ENCODE measurements at places on chromosomes 1 and 21.
A peak's percentile ranks its signal among the peaks of the same experiment; 100 is the strongest.

DNA sequence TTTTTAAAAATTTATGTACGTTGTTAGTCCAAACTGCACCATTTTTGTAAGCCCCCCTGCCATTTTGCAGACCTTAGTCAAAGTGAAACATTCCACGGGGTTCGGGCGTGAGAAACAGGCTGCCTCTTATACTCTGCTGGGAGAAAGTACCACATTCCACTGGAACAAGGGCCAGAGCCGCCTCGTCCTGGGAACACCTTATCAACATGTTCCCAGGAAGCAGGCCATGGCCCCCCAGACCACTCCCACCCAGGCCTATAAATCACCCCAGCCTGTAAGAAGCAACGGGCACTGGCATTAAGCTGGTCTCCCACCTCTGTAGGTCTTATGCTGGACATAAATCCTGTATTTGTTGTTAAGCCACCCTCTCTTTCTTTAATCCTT, 854 bp upstream of the ZRANB2 start:
- no peak for DNase-seq

DNA sequence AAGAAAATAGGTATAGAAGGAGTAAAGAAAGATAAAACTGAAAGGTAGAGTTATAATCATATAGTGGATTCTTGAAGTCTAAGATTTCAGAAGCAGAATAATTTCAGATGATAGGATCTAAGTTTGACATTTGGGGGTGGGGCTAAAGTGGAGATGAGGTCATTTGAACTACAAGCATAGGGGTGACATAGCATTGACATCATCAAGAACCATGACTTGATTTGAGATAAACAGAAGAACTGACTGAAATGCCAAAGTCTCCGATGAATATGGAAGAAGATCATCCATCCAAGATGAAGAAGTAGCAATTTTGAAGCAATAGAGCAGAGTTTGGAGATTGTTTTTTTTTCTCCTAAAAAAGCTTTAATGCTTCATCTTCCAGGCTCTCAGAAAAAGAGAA, 122.3 kb downstream of the MACF1 start:
- no peak for DNase-seq

DNA sequence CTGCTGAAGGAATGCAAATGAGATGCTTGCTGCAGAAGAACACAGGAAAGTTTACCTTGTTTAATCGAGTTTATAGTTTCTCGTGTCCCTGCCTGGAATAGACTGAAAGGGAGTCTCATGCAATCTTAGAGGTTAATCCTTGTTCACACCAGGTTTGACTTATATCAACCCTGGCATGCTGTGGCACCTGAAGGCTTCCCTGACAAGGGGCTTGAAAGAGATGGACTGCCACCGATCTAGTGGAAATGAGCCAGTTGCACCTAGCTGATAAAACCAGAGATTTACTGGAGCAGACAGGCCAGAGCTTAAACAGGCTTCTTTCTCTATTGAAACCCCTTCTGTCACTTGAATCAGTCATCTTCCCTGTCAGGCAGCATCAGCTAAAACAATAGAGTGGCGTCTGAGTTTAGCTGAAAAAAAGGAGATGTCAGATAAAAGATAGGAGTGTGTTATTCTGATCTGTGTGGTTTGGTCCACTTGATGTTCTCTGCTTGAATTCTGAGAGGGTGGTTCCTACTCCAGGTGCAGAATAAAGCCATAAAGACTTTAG, 349.7 kb downstream of the RWDD3 start:
- no peak for DNase-seq

GRCh38 chr1:69861641-69862040, 293.9 kb downstream of the LRRC7 start:
- no peak for DNase-seq

- DNase-seq: no peak
Observed at GRCh38 chr1:184583849-184584248, 170.8 kb downstream of the EDEM3 start.

- DNase-seq: no peak
Observed at GRCh38 chr21:42037943-42038342, 27.8 kb upstream of the ZBTB21 start.

DNA sequence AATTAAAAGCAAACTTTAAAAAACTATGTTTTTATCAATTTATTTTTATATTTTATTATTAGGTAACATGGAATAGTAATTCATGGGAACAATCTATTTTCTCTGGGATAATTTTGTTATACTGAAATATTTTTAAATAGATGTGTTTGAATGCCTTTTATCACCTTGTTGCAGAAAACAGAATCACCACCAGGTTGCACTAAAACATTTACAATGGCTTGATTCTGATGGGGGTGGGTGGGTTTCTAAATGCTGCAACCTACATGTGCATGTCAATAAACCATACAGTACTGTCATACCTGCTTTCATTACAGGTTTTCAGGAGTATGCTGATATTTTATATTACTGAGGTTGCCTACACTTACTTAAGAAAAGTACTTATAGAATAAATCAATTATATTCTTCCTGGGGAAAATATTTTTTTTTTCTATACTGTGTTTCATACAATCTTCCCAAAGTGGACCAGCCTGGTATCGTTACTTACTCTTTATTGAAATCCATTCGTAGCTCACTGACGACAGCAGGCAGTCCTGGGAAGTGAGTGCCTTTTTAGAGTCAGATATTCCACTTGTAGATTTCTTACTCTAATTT, 132.8 kb downstream of the PTPRC start:
- no peak for DNase-seq

DNA sequence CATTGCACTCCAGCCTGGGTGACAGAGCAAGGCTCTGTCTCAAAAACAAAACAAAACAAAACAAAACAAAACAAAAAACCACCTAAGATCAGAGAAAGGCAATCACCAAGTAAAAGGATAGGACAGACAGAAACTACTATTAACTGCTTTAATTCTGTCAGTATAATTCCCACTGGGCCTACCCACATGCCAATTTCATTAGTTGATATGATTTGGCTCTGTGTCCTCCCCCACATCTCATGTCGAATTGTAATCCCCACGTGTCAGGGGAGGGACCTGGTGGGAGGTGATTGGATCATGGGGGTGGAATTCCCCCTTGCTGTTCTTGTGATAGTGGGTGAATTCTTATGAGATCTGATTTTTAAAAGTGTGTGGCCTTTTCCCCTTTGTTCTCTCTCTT, 27.2 kb upstream of the CAPZB start:
- DNase-seq: peak; percentile 29

DNA sequence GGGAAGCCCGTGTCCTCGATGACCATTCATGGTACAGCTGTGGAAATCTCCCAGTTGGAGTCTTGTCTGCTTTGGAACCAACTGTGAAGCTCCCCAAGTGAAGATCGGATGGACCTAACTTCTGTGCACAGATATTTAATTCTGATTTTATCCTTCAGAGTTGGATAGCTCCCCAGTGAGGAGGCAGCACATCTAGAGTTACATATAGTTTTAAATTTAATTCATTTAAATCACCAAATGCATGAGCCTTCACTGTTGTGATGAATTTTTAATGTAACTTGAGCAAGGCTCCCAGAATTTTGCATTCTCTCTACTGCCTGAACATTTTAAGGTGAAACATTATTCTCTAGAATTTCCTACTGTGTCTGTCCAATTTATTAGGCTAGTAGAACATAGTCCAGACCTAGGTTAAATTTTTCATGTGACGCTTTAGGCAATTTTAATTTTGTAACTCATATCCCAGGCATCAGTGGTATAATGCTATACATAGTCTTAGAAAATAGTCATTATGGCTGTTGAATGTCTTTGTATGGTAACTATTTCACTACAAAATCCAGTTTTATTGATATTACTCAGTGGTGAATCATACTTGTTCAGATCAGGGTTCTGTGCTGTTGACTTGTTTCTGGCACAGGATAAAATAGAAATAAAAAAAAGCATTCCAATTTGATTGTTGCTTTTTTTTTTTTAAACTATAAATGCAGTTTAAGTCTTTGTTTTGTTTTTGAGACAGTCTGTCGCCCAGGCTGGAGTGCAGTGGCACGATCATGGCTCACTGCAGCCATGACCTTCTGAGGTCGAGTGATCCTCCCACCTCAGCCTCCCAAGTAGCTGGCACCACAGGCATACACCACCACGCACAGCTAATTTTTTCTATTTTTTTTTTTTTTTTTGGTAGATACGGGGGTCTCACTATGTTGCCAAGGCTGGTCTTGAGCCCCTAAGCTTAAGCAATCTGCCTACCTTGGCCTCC, 66.9 kb downstream of the PRDM2 start:
- DNase-seq: peak; percentile 54

DNA sequence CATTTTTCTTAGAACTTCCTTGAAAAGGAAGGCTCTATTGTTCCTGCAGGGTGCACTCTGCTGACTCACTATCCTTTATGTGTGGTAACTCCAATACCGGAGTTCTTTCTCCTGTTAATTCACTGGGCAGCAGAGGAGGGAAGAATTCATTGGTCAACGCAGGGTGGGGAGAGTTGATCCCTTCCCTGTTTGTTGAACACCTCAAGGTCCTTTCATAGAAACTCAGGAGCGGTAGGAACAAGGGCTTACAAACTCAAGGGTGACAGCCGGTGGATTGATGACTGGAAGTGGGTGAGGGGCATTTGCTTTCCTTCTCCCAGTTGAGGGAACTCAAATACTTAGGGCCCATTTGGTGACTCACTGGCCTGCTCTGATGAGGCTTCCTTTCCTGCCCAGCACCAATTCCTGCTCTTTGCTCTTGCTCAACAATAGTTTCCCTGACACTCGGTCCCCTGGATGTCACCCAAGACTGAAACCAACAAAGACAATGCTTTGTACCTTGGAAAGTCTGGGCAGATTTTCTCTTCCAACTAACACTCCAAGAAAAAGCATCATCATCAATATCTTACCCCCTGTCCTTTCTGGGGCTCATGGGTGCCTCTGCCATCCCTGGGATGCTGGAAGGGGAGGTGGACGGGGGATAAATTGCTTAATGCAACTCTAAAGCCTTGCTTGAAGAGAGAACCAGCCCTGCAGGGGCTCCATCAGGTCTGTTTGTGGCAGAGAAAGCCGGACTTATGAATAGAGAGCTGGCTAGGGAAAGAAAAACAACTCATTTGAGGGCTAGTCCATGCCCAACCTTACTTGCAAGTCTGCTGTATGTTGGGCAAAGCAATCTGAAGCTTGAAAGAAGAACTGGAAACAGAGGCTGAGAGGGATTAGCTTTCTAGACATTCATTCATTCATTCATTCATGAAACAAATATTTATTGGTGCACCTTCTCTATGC, 9.3 kb downstream of the SLC26A9 start:
- peak; percentile 58 for DNase-seq

DNA sequence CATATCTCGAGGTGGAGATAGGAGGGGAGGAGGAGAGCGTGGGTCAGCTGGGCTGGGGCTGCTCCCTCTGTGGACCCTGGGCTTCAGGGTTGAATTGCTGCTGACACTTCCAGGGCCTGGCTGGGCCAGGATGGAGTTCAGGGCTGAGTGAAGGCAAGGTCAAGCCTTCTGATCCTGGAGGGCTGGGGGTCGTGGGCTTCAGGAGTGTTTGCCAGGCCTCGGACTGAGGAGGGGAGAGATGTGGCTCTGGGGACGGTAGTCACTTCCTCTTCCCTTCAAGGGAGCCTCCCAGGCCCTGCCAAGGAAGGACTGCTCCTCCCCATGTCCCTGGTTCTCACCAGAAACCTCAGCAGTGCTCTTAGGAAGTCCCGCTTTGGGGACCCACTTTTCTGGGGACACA, 12.1 kb upstream of the FAM131C start:
- DNase-seq: no peak

- DNase-seq: peak; percentile 13
Observed at GRCh38 chr1:184755226-184756065, 788 bp upstream of the EDEM3 start.

GRCh38 chr1:184684285-184685074, 70.2 kb downstream of the EDEM3 start:
- no peak for DNase-seq

GRCh38 chr1:60831780-60832179, 250.6 kb upstream of the NFIA start:
- DNase-seq: no peak

DNA sequence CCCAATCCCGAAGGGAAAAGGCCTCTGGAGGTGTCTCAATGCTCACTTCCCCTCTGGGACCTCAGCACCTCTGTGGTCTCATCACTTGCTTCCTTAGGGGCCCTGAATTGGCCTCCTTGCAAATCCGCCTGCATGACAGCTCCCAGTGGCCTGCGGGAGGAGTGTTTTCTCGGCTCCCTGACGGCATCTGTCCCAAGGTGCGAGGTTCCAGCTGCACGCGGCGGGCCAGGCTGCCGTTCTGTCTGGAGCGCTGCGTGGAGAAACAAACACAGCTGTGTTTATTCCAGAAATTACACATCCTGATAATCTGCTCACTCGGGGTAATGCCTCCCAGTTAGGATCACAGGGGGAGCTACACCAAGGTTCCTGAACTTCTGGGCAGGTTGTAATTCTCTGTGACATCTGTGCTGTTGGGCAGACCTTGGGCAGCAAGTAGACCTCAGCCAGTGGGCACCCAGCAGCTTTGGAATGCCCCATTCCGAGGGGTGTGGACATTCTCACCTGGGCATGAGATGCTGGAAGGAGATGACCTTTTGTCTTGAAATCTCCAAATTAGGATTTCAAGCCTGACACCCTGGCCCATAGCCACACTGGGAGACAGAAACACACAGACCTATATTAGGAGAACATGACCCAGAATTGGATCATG, 18.2 kb downstream of the EPHB2 start:
- no peak for DNase-seq

- peak; percentile 17 for DNase-seq
Observed at GRCh38 chr1:227880342-227880924, 65.0 kb downstream of the PRSS38 start.
